H9 (cell line): ENCODE measurements at places on chromosomes 3 and 15. TPM values are rescaled to one million over a fixed set of nuclear protein-coding genes. Genes with fewer than 3 reads are reported as not detected.

Gene CMTM7
- total RNA-seq: 20.6 and 23.9 TPM in 2 replicates

Gene SLC2A2
- total RNA-seq: not detected in 2 replicates

Gene ATP10A
- 3.9 and 4.4 TPM in 2 replicates for total RNA-seq

Gene ZNF860
- 2.1 and 2.6 TPM in 2 replicates for total RNA-seq

Gene ATP13A5
- total RNA-seq: not detected in 2 replicates

Gene GASK1A
- 5.3 and 5.4 TPM in 2 replicates for total RNA-seq

Gene SLC27A2
- 6.2 and 7.0 TPM in 2 replicates for total RNA-seq

Gene RNU5B-1
- total RNA-seq: not detected in 2 replicates

Gene MNS1
- total RNA-seq: 4.2 and 4.3 TPM in 2 replicates

Gene PRTG
- 4.4 and 5.7 TPM in 2 replicates for total RNA-seq

- peaks cover 3% of the 10 kb centered on the region; the same call in 1 of the 2 replicates for H3K36me3 ChIP-seq
- H3K27ac ChIP-seq: no peak overlapping the region
- DNase-seq: peak; percentile 15
Observed at GRCh38 chr15:70339571-70340493, 242.1 kb upstream of the TLE3 start.

DNA sequence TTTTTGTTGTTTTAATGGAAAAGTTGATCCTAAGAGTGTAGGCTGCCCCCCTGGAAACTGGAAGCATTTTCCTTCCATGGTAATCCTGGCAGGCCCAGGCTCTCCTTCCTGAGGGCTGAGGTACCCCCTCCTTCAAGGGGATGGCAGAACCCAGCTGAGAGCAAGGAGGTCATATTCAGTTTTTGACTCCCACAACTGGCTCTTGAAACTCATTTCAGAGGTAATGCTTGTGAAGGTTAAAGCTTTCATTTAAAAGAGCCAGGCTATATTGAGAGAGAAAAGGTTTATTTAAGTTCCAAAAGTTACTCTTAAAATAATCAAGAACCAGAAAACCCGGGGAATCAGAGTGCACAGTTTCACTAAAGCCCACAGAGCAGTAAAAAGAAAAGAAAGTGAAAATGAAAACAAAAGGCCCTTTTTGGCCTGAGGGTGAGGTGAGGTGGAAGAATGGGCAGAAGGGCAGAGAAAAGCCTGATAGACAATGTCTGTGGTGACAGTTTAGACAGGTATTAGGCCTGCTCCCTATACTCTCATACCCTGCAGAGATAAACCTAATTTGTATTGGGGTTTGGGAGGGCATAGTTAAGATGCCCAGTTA lies 47.0 kb upstream of the RBP1 start:
- no peak overlapping the region for H3K4me3 ChIP-seq
- H3K27me3 ChIP-seq: no peaks in the 10 kb centered on the region

GRCh38 chr15:47685141-47685870 lies 32.0 kb upstream of the SEMA6D start:
- no peaks in the 10 kb centered on the region for H3K27me3 ChIP-seq
- H3K4me1 ChIP-seq: no peaks in the 10 kb centered on the region
- no peaks in the 10 kb centered on the region for H3K36me3 ChIP-seq
- no peak overlapping the region for H3K4me3 ChIP-seq

DNA sequence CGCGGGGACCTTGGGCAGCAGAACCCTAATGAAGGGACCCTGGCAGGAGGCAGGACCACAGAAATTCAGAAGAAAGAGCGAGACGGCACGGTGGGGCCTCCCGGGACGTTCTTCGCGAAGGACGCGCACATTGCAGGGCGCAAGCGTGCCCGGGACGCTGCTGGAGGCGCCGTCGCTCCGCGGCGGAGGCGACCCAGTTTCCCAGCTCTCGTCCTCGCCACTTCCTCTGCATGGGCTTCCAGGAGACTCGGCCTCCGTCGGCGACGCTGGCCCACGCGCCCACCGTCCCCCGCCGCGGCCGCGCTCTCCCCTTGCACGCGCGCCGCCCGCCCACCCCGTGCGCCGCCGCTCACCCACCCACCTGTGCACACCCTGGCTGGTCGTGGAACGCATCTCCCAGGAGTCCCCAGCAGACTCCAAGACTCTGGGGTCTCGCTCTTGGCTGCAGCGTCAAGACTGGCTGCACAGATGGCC lies 31.8 kb upstream of the SMAD3 start:
- H3K27ac ChIP-seq: no peak overlapping the region
- H3K36me3 ChIP-seq: no peaks in the 10 kb centered on the region
- H3K4me1 ChIP-seq: peaks cover 16% of the 10 kb centered on the region
- H3K4me3 ChIP-seq: no peak overlapping the region; the same call in 1 of the 2 replicates

GRCh38 chr3:49173116-49173791 lies 1.9 kb downstream of the KLHDC8B start:
- peaks cover 3% of the 10 kb centered on the region; the same call in 1 of the 3 replicates for H3K36me3 ChIP-seq
- no peak overlapping the region for H3K27ac ChIP-seq
- no peaks in the 10 kb centered on the region for H3K27me3 ChIP-seq
- DNase-seq: peak; percentile 55
- H3K4me1 ChIP-seq: peaks cover 6% of the 10 kb centered on the region; the same call in 1 of the 2 replicates

DNA sequence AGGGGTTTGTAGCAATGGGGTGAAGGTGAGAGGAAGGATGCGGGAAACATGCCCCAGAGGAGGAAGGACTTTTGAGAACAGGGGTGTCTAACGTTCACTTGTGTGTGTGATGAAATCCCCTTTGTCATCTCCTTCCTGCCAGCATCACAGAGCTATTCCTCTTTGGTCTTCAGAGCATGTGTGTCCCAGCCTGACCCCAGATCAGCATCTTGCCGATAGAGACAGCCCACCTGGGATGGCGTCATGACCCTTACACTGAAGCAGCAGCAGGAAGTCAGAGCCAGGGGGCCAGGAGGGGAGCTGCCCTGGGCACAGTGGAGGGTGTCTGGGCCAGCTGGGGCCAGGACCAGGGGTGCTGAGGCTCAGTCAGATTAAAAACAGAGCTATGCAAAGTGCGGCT lies 29.9 kb upstream of the GRIP2 start:
- peaks cover 1% of the 10 kb centered on the region; the same call in 1 of the 3 replicates for H3K36me3 ChIP-seq
- no peaks in the 10 kb centered on the region for H3K27me3 ChIP-seq
- H3K27ac ChIP-seq: no peak overlapping the region
- no peak overlapping the region for H3K4me3 ChIP-seq

DNA sequence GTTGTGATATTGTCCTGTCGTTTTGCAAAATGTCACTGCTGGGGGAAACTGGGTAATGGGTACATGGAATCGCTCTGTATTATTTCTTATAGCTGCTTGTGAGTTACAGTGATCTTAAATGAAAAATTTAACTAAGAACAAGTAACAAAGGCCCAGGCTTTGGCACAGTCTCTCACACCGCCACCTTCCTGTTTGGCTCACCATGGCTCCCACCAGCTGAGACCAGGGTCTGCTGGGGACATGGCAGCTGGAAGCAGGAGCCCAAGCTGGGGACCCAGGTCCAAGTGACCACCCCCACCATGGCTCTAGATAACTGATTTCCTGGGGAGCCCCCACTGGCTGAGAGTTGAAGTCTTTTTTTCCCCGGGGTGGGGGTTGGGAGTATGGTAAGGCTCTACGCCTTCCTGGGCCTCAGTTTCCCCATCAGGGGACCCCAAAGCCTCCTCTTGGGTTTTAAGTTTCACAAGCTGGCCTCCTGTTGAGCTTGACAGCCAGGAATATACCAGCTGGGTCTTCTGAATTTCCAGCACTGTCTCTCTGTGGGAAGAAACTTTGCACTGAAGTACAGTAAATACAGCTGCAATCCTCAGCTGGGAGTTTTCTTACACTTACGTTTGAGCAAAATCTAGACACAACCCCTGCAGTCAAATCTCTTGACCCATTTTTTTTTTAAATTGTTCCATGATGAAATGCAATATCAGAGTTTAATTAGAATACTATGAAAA lies 26.1 kb downstream of the ABTB1 start:
- H3K36me3 ChIP-seq: no peaks in the 10 kb centered on the region
- no peaks in the 10 kb centered on the region for H3K27me3 ChIP-seq
- no peaks in the 10 kb centered on the region for H3K4me1 ChIP-seq
- DNase-seq: no peak
- no peak overlapping the region for H3K27ac ChIP-seq

- no peaks in the 10 kb centered on the region for H3K27me3 ChIP-seq
- H3K4me1 ChIP-seq: no peaks in the 10 kb centered on the region; the same call in 1 of the 2 replicates
- DNase-seq: no peak
- no peaks in the 10 kb centered on the region for H3K36me3 ChIP-seq
- no peak overlapping the region for H3K4me3 ChIP-seq
Observed at GRCh38 chr3:30231277-30232141, 374.9 kb upstream of the TGFBR2 start.

DNA sequence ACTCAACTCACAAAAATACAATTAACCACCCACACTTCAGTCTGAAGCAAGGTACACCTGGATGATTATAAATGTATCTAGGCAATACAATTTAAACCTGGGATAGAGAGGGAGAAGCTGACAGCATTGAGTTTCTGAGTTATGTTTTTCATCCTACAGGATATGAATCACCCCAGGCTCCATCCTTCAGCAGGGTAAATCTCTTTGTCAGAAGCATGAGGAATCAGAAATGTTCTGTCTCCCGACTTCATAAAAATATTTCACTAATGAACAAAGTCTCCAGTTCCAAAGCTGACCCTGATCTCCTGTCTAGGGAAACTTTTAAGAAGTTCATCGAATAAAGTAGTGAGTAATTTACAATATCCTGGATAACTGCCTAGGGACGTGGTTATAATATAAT lies 25.5 kb upstream of the FRMD4B start:
- H3K36me3 ChIP-seq: no peaks in the 10 kb centered on the region
- H3K4me3 ChIP-seq: no peak overlapping the region
- peaks cover 5% of the 10 kb centered on the region; the same call in 1 of the 2 replicates for H3K4me1 ChIP-seq
- H3K27me3 ChIP-seq: no peaks in the 10 kb centered on the region
